ENCODE measurements at places on chromosomes 6 and 20.

DNA sequence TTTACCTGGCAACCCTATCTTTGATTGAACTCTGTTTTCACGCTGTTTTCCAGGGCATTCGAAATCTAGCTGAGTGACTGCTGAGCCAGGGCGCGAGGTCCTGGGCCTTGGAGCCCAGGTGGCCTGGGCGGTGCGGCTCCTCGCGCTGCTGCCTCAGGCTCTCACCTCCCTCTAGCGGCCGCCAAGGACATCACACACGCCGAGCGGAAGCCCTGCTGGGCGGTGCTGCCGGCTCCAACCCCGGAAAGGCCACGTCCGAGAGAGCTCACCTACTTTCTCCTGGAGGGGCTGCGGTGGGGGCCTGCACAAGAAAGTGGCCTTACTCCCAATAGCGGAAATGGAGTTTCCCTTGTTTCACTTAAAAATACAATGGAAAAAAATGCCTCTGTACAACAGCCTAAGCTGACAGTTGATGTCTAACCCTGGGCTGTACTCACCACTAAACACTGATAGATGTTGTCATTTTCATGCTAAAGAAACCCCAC, 77.7 kb downstream of the ELOVL4 start:
- DNase-seq: peak; percentile 66

GRCh38 chr20:47220161-47220582, 136.3 kb downstream of the ZMYND8 start:
- peak; percentile 37 for DNase-seq

DNA sequence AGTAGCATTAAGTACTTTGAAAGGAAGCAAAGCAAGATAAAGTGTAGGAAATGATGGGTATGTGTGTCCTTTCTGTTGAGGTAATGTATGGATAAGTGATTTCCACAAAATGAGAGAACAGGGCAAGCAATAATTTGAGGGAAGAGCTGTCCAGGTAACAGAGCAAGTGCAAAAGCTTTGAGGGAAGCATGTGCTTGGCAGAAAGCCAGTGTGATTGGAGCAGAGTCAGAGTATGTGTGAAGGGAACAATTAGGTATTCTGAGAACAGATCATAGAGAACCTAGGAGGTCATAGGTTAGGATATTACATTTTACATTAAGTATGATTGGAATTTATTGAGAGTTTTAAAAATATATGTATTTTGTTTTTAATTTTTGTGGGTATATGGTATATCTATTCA, 30.2 kb upstream of the MAN1A1 start:
- DNase-seq: no peak

GRCh38 chr20:20761301-20761700, 48.9 kb upstream of the RALGAPA2 start:
- no peak for DNase-seq

- DNase-seq: peak; percentile 80
Measured at GRCh38 chr6:37524025-37524969, 24.6 kb upstream of the CCDC167 start.

GRCh38 chr6:1774226-1774915, 164.7 kb downstream of the FOXC1 start:
- DNase-seq: peak; percentile 12

- peak; percentile 81 for DNase-seq
Measured at GRCh38 chr6:5866547-5867051, 140.1 kb downstream of the NRN1 start.

- peak; percentile 43 for DNase-seq
Measured at GRCh38 chr6:38489951-38490350, 149.8 kb downstream of the BTBD9 start.

- DNase-seq: no peak
Measured at GRCh38 chr20:62064770-62065673, 659 bp downstream of the TAF4 start.

DNA sequence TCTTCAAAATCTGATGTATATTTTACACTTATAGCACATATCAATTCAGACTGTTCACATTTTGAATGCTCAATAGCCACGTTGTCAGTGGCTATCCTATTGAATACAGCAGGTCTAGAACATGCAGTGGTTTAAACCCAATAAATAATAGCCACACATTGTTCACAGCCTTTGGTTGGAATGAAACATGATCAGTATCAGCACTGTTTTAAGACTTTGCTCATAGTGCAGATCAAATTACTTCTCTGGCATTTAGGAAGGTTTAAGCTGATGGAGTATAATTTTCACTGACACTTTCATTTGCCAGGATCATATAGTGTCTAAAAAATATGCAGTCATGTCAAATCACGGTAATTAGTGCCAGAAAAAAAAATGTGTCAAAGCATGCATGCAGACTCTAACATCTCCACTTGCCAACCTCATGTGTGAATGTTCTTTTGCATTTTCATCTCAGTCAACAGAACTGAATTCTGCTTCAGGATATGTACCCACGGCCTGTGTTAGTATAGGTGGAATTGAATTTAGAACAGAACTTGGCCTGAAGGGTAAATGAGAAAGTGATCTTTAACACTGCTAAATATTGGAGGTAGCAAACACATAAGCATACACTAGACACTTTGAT, 184.1 kb downstream of the SLC24A3 start:
- no peak for DNase-seq

GRCh38 chr6:49937811-49938210, 26.2 kb downstream of the DEFB114 start:
- DNase-seq: no peak

- DNase-seq: no peak
Measured at GRCh38 chr20:2146080-2146867, 44.6 kb downstream of the STK35 start.

DNA sequence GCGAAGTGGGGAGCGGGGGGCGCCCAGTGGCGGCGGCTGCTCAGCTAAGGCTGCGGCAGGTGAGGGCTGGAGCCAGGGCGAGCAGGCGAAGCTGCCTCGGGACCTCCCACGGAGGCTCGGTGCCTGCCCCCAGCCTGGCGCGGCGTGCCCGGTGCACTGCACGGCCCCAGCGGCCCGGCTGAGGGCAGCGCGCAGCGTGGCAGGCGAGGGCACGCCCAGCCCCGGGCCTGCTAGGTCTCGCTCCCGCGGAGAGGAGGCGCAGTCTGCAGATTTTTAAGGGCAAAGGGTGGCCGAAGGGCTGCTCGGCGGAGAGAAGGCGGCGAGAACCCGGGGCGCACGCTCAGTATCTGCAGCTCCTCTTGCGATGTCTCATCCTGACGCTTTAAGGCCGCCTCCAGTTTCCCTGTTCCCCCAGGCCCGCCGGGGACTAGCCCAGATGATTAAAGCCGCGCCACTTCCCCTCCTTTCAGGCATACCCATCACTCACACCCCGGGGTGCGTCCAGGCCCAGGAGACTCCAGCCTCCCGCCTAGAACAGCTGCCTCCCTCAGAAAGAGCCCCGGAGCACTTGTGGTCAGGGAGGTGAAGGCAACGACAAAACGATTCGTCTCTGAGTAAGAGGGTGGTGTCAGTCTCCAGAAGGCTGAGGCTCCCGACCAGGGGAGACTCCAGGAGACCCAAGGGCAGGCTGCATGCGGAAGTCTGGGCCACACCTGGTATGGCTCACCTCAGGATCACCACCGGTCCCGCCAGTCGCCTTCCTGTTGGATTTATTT, at the start of gene FERMT1:
TSS of gene FERMT1 (minus strand) at position 158 of the 776 bp plus-strand sequence. CDS start 3,476 bp downstream, outside the sequence.
- peak; percentile 53 for DNase-seq

DNA sequence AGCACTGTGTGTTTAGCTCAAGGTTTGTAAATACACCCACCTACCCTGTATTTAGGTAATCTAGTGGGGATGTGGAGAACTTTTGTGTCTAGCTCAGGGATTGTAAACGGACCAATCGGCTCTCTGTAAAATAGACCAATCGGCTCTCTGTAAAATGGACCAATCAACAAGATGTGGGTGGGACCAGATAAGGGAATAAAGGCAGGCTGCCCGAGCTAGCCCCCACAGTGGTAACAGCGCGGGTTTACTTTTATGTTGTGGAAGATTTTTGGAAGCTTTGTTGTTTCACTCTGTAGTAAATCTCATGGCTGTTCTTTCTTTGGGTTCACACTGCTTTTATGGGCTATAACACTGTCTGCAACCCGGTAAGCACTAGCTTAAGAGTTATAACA, 32.1 kb upstream of the RANBP9 start:
- no peak for DNase-seq

Measured in fibroblast of skin of back (primary cell).